BJ (cell line): ENCODE measurements at places on chromosomes 12 and 14.

DNA sequence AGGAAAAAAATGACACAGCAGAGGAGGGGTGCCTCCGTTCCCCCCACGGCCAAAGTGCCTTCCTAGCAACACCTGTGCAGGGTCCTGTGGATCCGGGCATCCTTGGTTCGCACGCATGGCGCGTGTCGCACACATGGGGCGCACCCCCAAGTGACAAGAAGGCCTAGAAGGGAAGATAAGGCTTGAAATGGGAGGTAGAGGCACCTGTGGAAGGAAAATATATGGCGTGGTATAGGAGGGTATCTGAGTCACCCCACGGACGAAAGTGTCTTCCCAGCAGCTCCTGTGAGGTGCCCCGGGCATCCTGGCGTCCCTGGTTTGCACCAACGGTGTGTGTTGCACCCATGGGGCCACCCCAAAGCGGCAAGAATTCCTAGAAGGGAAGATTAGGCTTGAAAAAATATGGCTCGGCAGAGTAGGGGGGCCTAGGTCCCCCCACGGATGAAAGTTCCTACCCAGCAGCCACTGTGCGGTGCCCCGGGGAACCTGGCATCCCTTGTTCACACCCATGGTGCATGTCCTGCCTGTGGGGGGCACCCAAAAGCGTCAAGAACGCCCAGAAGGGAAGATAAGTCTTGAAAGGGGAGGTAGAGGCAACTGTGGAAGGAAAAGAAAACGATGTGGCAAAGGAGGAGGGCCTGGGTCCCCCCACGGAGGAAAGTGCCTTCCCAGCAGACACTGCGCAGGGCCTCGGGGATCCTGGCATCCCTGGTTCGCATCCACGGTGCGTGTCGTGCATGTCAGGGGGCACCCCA is 280.0 kb downstream of the ALG10 start:
- DNase-seq = no peak

DNA sequence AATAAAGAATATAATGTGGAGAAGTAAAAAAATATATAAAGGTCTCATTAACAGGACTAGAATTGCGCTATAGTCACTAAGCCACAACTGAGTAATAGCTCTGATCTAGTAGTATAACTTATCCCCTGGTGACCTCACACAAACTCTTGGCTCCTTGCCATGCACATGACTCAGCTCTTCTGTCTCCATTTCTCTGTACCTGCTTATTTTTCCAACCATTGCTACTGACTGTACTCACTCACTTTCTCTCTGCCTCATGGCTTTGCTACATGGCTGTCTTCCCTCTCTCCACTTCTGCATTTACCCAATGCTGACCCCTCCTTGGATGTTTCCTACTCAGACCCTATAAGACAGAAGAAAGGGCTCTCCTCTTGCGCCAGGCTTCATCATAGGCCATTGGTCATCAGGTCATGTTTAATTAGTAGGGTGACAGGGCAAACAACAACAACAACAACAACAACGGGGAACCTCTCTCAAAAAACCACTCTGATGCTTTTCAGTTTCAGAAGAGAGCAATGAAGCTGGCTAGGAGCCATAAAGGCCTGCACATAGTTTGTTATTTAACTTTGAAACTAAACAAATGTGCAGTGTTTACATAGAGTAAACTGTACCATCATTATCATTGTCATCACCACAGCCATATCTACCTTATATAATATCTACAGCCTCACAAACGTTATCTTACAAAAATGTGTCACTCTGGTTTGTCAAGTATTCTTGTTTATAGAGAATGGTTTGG is 25.6 kb upstream of the KRAS start:
- peak; percentile 22 for DNase-seq

GRCh38 chr12:94405413-94406116 is 54.1 kb downstream of the CEP83 start:
- no peak for DNase-seq

- DNase-seq = peak; percentile 84
Measured at GRCh38 chr12:69555461-69555860, 29.8 kb upstream of the CCT2 start.

- DNase-seq = no peak
Measured at GRCh38 chr14:99667821-99668220, 16.3 kb upstream of the CYP46A1 start.

- DNase-seq = no peak
Measured at GRCh38 chr14:79570648-79571047, 640.7 kb downstream of the DIO2 start.

GRCh38 chr14:79660053-79660939 is 551.0 kb downstream of the DIO2 start:
- DNase-seq = no peak

- no peak for DNase-seq
Measured at GRCh38 chr12:131074221-131075083, 120.7 kb downstream of the ADGRD1 start.

- no peak for DNase-seq
Measured at GRCh38 chr12:110355073-110355472, 48.4 kb downstream of the ANAPC7 start.

DNA sequence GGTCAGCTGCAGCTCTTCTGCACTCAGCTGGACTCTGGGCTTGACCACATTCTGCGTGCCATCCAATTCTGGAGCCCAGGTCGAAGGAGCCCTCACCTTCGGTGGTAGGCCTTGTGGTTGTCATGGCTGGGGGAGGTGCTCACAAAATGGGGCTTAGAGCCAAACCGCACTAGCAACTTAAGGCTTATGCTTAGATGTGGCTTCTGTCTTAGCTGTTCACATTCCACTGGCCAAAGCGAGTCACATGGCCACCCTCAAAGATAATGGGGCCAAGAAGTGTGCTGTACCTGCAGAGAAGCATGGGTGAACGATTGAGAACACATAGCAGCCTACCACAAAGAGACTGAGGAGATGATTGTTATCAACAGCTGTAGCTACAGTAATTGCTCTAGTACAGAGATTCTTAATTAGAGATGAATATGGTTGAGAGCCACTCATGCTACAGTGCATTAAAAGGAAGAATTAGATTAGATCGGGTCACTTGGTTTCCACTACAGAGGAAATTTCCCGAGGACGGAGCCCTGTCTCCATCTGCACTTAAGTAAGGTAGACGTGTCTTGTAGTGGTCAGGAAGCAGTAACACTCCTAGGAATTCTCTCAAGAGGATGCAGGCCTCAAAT is 334.6 kb upstream of the FKBP4 start:
- DNase-seq = no peak

GRCh38 chr14:102499401-102500157 is 10.0 kb downstream of the ANKRD9 start:
- no peak for DNase-seq

GRCh38 chr14:49971156-49972130 is 78.6 kb downstream of the ARF6 start:
- no peak for DNase-seq

DNA sequence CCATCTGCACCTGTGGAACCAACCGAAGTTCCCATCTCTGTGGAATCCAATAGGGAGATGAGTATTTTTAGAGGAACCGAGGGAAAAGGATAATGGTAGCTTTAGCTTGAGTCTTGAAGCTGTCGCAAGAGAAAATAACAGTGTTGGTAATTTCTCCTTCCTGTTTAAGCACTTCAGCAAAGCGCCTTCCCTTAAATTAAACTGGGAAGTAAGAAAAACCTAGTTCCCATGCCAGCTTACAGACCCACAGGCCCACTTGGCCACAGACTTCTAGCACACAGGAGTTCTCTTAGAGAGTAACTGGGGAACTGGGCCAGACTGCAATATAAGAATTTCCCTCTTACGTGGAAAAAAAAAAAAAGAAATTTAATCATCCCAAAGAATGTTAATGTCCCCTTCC is 223.8 kb downstream of the EFCAB11 start:
- no peak for DNase-seq

GRCh38 chr14:37142835-37143401 is 29.5 kb downstream of the SLC25A21 start:
- DNase-seq = no peak

GRCh38 chr12:12156116-12156515 is 85.4 kb downstream of the BCL2L14 start:
- no peak for DNase-seq

DNA sequence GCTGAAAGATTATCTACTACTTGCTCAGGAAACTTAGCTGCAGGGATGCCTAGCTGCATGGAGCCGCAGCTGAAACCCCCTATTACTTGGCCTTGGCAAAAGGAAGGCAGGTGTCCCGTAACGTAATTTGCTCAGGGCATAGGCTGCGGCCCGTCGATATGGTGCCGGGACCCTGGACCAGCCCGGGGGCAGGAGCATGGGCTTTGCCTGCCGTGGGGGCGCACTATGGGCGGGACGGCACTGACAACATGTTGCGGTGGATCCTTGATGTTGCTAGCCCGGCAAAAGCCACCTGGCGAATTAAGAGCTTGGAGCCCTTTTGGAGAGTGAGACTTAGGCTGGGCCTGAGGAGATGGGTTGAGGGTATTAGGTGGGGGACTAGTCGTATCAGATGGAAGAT is 1551.2 kb downstream of the AACS start:
- DNase-seq = no peak

GRCh38 chr12:113261847-113262470 is 40.7 kb downstream of the TPCN1 start:
- no peak for DNase-seq

- DNase-seq = no peak
Measured at GRCh38 chr14:30607156-30607780, 14.9 kb upstream of the SCFD1 start.

DNA sequence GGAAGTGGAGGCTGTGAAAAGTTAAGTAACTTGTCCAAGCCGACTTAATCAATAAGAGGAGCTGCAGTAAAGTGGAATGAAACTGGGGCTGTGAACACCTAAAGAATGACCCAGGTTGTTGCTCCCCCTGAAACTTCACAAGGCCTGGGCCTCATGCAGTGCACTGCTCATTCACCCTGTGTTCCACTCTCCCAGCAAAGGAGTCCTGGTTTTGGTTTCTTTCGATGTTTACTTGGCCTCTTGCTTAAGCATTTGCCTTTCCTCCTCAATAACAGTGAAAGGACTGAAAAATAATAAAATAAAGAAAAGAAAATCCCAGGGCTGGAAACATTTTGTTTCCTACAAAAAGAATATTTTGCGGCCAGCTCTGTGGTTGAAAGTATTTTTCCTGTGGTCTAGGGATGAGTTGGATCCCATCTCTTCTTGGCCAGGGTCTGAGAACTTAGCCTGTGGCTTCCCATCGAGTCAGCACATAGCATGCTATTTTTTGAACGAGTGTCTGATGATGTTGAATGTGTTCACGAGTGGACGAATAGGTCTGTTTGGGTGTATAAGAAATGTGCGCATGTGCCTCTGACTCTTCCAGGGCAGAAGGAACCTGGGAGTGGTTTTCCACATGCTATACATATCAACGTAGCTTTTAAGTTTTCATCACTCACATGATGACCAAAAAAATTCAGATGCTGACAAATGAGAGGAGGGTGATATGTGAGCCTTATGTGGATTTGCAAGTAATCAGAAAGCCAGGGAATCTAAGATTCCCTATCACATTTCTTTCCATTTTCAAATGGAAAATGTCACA is 349.8 kb downstream of the ZFP36L1 start:
- DNase-seq = peak; percentile 74

DNA sequence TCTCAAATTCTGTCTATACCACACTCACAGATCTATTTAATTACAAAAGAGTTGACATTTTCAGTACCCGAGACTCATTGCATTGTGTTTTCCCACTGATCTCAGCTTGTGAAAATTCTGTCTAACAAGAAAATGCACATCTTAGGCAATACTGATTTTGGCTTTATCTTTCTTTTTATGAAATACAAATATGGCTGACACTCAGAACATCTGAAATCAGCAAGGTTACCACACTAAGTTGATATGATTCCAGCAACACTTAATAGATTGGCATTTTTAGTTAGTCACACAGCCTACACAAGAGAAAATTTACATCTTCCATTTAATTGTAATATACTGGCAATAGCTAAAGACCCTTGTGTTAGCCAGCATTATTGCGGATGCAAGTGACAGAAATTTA is 40.3 kb downstream of the PEX5 start:
- no peak for DNase-seq

GRCh38 chr12:63804746-63805145 is 25.0 kb downstream of the RXYLT1 start:
- DNase-seq = no peak

- DNase-seq = peak; percentile 53
Measured at GRCh38 chr12:46219877-46220655, 48.8 kb downstream of the SLC38A1 start.

GRCh38 chr12:60210756-60211155 is 614.9 kb downstream of the SLC16A7 start:
- DNase-seq = no peak

DNA sequence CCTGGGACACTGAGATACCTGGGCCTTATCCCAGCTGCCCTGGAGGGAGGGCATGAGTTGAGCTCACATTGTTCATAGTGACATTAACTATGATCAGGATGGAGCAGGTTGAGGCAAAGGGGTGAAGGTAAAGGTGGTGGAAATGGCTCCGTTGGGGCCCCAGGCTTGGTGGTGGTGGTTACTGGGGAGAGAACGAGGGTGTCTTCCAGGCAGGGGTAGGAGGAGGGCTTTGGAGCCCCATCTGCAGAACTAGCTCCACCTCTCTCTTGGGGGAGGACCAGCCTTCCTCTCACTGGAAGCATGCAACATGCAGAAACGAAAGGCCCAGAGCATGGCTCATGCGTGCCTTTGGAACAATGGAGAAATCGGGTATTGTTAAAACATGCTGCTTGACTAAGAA is 217.0 kb downstream of the SLC41A2 start:
- DNase-seq = no peak

DNA sequence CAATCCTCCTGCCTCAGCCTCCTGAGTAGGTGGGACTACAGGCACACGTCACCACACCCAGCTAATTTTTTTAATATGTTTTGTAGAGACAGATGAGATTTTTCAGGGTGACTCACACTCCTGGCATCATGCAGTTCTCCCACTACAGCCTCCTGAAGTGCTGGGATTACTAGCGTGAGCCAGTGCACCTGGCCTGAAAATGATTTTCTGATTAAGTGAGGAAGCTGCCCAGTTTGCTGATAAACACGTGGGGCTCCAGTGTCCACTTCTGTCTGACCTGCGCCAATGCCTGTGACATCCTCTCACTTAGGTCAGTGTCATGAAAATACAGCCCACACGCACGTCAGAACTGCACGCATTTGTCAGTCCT is 37.0 kb upstream of the SFSWAP start:
- DNase-seq = no peak

GRCh38 chr12:15244926-15245325 is 23.7 kb upstream of the RERG start:
- no peak for DNase-seq

DNA sequence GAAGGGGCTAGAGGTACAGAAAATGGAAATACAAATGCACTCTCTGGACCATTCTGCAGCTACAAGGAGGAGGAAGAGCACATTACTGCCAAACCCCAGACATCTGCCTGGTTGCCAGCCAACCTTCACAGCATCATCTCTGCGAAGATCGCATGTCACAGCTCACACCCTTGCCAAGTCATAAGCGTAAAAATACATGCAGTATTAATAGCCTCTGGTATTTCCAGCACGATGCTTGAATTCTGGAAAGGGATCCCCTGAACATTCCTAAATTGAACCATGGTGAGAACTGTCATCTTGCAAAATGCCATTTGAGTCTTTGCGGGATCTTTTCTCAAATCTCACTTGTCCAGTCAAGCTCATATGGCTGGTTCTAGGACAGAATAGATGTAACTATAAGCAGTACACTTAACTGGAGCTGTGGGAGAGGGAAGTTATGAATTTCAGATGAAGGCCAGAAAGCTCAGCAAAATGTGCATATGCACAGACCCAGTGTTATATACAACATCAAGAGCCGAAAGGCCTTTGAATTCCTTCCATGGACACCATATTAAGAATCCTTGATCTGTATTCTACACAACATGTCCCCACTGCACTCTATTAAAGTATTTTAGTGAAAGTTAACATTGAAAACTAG is 211.6 kb downstream of the DUSP6 start:
- DNase-seq = no peak
